ENCODE measurements at places on chromosomes 4 and X. TPM values are rescaled to one million over a fixed set of nuclear protein-coding genes. Genes with fewer than 3 reads are reported as not detected.

DNA sequence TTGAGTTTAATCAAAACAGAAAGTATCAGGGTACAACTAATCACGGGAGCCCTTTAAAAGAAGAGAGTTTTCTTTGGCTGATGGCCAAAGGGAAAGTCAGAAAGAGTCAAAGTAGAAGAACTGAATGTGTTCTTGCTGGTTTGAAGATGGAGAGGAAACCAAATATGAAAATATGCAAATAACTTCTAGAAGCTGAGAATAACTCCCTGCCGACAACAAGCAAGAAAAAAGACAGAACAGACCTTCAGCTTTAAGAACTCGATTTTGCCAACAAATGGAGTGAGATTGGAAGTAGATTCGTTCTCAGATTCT, 903.8 kb downstream of the STIM2 start:
- DNase-seq, result no peak

GRCh38 chrX:10166731-10167151, 10.0 kb downstream of the CLCN4 start:
- DNase-seq, result no peak

DNA sequence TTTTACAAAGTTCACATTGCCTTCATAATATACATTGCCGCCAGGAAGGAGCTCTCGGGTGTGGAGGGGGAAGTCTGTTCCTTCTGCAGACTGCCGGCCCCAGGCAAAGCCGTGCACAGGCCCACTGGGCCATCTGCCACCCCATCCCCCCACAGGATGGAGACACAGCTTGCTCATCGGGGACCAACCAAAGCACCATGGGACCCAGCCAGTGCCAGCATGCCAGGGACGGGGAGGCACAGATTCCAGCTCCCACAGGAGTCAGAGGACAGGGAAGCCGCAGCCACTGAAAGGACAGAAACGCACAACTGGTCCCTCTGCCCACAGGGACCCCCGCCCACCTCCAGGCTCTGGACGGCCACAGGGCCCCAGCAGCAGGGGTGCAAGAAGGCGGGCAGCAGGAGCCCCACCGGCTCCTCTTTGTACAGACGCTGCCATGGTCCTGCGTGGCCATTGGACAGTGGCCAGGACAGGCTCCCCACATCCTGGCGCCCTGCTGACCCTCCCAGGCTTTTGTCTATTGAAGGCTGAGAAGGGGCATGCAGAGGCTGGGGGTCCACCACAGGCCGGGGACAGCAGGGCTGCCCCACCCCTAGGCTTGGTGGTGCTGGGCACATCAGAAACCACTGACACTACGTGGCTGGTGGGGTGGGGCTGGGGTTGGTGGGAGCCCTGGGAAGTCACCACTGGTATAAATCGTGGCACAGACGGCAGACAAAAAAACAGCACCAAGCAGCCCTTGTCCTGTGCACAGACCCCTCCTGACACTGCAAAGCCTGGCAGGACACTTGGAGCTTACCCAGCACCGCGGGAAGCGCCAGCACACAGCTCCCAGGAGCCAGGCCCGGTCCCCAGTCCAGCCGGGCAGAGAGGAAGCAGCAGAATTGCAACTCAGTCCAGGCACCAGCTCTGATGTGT, 89.0 kb downstream of the FAM53A start:
- no peak for DNase-seq

CDK16 gene
- 49.0 TPM for total RNA-seq

XPNPEP2 gene
- total RNA-seq, result 0.07 TPM

EMCN gene
- total RNA-seq, result not detected

RNF175 gene
- total RNA-seq, result not detected

VCX3A gene
- not detected for total RNA-seq
